RKO (cell line): ENCODE measurements at places on chromosomes 6 and 20.

DNA sequence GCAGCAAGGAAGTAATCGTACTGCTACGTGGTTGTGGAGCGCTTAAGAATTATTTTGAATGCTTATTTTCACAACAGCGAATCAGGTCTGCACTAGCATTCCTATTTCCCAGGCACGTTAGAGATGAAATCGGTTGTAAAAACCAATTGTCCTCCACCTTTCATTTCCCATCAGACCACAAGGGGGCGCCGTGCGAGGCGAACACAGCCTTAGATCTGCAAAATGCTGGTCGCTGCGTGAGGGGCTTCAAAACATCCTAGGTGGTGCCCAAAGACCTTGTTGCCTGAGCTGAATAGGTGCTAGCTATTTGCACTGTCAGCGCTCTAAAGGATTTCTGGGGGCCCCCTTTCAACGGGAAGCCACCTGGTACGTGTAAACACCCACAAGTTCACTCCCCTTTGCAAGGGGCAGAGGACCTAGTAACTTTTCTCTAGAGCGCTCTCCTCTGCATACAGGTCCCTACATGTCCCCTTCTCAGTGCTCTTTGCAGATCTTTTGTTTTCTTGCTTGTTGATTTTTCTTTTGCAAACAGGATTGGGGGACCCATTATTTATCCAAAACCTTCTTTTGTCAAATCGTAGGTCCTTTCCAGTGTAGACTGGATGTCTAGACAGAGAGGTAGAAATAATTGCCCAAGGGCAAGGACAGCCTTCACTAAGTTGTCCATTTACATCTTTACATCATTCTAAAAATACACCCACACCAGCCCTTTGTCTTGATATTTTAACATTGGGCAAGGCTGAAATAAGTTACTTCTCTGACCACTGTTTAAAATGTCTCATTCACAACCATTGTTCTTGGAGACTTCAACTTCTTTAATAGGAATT is 59.8 kb downstream of the NEDD9 start:
- DNase-seq = peak; percentile 4

GRCh38 chr6:92507552-92507951 is 911.8 kb downstream of the EPHA7 start:
- DNase-seq = no peak

DNA sequence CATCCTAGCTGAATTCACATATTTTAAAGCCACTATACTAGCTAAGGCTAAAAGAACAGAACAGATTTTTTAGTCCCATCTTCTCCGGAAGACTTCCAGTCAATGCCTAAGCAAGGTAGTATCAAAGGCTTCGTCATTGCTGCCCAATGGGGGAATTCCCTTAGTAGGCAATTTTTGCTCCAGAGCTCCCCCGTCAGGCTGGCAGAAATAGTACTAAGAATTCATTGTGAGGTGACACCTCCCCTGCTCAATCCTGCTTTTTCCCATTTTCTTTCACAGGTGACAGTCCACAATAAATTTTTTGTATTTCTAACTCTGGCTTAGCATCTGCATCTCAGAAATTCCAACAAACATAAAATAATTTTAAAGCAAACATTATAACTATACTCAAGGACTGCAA is 52.8 kb upstream of the SRSF6 start:
- DNase-seq = peak; percentile 61

DNA sequence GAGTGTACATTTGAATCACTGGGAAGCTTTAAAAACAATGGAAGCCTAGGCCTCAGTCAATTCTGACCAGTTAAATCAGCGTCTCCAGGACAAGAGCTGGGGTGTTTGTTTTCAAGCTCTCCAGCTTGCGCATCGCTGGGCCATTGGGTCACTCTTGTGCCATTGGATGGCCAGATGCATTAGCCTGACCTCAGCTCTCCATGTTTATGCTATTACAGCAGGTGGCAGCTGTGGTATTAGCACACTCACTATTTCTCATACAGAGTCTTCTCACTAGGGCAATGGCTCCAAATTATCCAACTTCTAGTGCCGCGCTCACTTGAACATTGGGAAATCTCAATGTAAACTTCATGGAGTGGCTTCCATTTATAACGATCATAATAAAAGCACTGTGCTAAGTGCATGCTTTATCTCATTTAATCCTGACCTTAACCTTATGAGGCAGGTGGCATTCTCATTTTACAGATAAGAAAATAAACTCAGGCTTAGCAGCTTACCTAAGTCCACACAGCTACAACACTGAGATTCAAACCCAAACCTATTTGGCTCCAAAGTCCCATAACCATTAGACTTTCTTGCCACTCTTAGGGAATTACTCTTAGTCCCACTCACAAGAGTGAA is 108.8 kb downstream of the PPP1R14C start:
- no peak for DNase-seq

DNA sequence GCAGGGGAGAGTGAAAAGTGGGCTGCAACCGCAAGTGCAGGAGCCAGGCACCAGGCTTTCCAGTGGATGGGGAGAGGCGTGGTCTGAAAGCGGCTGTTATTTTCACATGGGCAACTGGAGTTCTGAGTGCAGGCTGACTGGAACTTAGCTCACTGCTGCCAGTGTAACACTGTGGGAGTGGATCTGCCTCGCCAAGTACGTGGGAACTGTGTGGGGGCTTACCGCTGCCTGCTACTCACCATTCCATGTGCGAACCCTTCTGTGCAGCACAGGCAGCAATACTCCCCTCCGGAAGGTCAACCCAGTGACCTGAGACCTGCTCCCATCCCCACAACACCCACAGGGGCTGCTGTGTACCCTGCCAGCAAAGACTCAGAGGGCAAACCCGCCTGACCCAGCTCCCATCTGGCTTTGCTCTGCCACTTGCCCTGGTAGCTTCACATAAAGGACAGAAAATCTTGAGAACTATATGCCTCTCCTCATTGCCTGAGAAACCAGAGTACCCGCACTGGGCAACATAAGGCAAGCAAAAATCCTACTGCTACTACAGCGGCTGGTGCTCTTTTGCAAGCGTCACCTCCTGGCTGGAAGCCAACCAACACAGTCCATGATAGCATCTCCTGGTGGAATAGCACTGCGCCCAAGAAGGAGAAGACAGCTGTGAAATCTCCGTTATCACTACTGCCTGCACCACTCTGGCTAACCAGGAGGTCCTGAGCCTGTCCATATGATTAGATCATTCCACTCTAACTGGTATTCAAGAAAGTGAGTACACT is 54.4 kb upstream of the SIRPG start:
- no peak for DNase-seq

DNA sequence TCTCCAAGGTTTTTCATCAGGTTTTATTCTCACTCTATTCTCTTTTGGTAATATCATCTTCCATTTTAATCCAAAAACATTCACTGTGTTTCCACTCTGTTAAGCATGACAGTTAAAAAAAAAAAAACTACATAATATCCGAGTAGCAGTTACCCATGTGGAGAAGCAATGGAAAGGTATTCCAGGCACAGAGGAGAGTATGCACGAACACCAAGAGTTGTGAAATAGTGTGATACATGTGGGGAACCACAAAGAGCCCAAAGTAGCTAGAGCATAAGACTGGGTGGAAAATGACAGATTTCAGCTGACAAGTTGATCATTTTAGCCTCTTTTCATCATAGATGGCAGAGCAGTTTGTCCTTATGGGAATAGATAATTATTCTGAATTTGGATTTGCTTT is 19.9 kb upstream of the FBXL4 start:
- DNase-seq = no peak

DNA sequence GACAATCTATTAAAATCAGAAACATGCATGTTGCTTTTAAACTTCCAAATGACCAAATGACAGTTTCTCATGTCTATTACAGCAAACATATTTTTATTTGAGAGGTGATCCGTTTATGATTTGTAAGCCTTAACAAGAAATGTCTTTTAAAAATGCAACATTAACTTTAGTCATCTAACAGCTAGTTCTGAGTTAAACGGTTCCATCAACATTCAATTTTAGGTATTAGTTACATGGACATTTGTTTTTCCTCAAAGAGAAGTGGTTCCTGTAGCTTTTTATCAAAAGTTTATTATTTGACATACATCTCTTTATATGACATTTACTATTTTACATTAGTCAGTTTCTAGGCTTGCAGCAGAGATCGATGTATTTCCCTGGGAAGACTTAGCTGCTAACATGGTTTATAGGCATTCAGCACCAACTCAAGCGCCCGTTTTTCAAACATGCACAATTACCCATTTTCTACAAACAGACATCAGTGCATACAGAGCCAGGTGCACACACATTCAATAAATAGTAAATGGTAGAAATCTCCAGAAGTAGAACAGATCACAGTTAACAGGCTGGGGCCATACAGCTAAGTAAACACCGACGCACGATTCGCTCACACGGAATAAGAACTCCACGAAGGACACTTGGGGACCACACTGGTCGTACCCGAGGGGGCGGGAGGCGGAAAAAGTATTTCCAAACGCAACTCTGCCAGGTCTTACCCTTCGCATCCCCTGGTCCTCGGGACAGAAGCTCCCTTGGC is 882 bp downstream of the CNR1 start:
- no peak for DNase-seq

- DNase-seq = no peak
Observed at GRCh38 chr20:59376109-59376841, 75.9 kb downstream of the EDN3 start.
